T-cell (primary cell): ENCODE measurements at places on chromosomes 2 and 18.

DNA sequence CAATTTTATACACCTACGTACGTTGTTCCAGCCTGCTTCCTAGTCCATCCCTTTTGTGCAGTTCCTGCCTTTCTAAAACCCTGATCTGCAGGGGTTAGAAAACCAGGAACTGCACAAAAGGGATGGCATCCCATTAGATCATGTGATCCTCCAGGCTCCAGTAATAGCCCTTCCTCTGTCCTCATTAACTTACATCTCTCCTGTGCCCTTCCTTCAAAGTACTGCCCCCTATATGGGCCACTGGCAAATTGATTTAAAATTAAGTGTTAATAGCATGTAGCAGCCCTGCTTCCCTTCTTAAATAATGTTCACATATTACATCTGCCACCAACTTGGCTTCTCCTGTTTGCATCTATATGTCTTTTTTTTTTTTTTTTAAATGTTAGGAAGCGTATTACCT is 61.3 kb upstream of the NXPH2 start:
- DNase-seq: no peak

DNA sequence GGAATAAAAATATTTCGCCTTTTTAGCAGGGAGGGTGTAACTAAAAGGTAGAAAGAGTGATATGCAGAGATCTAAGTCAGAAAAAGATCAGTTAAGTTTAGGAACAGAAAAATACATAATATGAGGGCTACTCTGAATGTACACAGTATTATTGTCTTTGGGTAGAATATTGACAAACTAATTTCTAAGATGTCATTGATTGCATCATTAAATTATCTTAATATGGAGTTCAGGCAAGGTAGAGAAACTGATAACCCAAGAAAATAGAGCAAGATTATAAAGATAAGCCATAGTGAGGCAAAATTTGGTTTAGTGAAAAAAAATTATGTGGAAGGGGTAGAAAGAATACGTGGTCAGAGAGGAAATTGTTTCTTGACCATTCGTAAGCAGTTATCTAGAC is 629.0 kb upstream of the NXPH2 start:
- no peak for DNase-seq

- no peak for DNase-seq
Measured at GRCh38 chr2:225069477-225069876, 27.2 kb upstream of the DOCK10 start.

- DNase-seq: no peak
Measured at GRCh38 chr2:70626254-70626990, 72.8 kb upstream of the TGFA start.

GRCh38 chr2:190859347-190860297 is 21.0 kb upstream of the GLS start:
- DNase-seq: no peak

GRCh38 chr2:236904389-236905263 is 181.1 kb upstream of the COPS8 start:
- no peak for DNase-seq

- DNase-seq: no peak
Measured at GRCh38 chr2:174788291-174788929, 24.1 kb upstream of the CHRNA1 start.

GRCh38 chr2:20512061-20512605 is 65.3 kb downstream of the RHOB start:
- DNase-seq: no peak

GRCh38 chr2:120774557-120775160 is 39.0 kb downstream of the GLI2 start:
- DNase-seq: no peak

GRCh38 chr2:69731147-69731970 is 10.6 kb upstream of the ANXA4 start:
- no peak for DNase-seq

DNA sequence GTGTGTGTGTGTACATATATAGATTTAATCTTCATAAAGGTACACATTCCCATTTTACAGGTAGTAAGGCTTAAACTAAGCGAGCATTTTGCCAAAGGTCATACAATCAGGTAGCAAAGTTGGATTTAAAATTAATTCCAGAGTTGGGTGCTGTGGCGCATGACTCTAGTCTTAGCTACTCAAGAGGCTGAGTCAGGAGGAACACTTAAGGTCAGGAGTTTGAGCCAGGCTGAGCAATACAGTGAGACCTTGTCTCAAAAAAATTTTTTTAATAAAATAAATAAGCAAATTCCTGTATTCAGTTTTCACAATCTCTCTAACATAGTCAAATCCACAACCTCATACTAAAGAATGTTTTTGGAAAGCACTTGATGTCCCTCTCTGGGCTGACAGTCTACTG is 111.5 kb upstream of the LDLRAD4 start:
- DNase-seq: no peak

GRCh38 chr2:144163592-144163991 is 356.3 kb downstream of the ZEB2 start:
- no peak for DNase-seq

- DNase-seq: no peak
Measured at GRCh38 chr2:59938181-59938580, 615.3 kb downstream of the BCL11A start.

DNA sequence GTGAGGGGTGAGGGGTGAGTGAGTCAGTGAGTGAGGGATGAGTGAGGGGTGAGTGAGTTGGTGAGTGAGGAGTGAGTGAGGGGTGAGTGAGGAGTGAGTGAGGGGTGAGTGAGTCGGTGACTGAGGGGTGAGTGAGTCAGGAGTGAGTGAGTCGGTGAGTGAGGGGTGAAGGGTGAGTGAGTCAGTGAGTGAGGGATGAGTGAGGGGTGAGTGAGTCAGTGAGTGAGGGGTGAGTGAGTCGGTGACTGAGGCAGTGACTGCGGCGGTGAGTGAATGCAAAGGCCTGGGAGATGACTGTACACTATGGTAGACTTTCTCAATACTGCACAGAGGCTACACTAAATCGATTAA is 16.6 kb downstream of the THAP4 start:
- no peak for DNase-seq

DNA sequence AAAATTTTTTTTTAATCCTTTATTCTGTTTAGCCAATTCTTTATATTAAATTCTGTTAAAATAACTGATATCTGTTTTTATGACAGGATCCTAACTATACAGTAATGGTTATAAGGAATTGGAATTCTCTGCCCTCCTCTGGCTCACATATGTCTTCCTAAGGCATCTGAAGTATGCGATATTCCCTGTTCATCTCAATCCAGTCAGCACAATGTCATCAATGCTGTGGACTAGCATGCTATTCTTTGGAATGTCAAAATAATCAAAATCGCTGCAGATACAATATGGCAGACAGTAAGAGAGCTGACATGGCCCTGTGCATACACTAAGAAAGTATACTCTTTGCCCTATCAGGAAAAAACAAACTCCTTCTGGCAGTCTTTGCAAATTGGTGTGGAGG is 107.6 kb downstream of the AP1S3 start:
- DNase-seq: no peak

DNA sequence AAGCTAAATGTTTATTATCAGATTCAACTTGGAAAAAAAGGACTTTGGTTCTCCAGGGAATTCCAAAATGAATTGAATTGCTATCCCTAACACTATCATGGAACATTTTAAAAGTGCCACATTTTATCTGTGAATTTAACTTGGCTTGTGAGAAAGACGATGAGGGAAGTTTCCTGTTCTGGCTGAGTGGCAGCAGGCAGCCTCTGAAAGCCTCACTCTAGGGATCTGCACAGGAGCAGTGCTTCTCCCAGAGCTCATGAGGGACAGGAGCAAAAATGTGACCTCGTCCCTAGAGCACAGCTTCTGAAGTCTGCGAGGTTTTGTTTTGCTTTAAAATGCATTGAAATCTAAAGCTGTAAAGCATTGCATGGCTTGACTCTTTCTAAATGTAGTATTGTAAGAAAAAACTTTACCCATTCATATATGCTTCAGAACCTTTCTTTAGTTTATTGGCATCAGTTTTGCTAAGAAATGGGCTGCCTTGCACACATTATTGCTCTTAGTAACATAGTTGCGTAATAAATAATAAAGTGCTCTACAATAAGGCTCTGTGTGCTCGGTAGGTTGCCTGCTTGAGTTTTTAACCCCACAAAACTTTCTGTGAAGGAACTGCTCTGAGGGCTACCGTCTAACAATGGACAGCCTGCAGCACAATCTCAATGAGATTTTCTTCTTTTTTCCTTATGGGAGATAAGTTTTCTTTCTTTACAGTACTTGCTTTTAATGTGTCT is 136.2 kb upstream of the CDCA7 start:
- DNase-seq: no peak

- no peak for DNase-seq
Measured at GRCh38 chr18:79733986-79734770, 54.6 kb downstream of the CTDP1 start.

DNA sequence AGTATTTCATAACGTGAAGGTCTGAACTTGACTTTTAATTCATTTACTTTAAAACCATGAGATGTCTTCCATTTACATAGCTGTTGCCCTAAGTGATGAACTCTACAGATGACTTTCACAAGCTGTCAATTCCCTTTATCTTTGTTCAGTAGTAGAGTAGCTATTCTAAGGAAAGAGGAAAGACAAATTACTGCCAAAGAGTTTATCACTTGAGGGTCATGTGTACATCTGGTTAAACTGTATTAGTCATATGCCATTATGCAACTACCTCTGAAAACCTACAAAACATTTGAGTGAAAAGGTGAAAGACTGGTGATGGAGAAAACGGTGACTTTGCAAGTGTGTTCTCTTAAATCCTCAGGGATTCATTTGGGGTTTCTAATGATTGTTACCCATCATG is 763.9 kb downstream of the TMEM182 start:
- DNase-seq: no peak

DNA sequence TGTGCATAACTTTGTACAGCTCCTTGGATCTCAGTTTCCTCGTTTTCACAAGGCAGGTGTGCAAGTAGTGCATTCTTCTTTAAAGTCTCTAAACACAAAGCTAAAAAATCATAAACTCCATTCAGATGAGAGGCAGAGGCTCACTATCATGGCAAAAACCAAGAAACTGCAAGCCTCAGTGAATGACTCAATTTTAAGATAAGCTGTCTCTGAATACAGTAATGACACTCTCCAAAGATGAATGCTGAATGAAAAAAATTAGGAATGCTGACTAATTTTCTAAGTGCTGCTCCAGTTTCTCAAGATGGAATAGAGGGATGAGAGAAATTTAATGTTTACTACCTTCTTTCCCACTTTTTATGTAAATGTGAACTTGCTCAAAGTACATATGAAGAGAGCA is 17.2 kb downstream of the B4GALT6 start:
- DNase-seq: no peak

DNA sequence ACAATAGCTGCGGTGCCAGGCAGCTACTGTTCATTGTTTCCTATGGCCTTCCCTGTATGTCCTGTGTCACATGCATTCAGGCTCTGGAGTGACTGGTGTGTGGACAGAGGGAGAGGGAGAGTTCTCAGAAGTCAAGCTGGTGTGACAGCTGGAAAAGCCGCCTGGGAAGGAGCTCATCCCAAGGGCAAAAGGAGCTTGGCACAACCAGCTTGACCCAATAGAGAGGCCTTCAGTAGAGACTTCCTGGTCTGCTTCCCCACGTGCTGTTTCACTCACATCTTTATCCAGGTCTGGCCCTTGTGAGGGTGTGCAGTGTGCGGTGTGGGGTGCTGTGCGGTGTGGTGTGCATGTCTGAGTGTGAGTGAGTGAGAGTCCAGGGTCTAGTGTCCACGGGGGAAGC is 11.1 kb upstream of the NT5DC4 start:
- DNase-seq: no peak

DNA sequence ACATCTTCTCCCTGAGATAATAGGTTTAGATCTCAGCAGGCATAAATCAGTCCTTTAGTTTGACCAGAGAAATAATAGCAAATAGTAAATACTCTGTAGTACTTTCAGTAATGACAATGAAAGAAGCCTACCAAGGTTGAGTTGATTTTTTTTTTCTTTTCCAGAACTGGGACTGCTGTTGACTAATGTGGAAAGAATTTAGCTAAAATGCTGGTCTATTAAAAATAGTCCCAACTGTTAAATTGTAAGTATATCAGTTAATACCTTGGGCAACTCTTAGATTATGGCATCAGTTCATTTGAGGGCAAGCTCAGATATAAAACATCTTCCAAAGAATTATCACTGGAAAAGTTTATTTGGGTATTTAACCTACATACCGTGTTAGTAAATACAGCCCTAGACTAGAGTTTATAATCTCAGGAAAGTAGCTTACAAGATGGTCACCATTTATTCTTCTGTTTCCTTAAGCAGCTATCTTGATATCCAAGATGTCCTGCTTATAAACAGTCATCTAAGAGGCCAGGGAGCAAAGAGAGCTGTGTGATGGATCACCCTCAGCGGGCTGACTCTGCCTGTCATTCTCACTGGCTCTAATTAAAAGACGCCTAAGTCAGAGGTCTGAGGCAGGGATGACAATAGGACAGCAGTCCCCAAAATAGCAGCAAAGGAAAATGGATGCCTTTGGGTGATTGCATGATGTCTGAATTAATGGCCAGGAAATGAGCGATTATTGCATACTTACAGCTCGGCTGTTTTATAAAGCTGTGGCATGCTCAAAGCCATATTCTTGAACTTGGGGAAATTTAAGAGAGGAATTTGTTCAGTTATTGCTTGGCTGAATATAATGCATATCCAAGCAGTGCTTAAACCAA is 121.3 kb downstream of the MTX2 start:
- DNase-seq: no peak

- no peak for DNase-seq
Measured at GRCh38 chr2:53941749-53942148, 29.0 kb downstream of the PSME4 start.

GRCh38 chr18:59044855-59045254 is 94.8 kb upstream of the SEC11C start:
- no peak for DNase-seq

DNA sequence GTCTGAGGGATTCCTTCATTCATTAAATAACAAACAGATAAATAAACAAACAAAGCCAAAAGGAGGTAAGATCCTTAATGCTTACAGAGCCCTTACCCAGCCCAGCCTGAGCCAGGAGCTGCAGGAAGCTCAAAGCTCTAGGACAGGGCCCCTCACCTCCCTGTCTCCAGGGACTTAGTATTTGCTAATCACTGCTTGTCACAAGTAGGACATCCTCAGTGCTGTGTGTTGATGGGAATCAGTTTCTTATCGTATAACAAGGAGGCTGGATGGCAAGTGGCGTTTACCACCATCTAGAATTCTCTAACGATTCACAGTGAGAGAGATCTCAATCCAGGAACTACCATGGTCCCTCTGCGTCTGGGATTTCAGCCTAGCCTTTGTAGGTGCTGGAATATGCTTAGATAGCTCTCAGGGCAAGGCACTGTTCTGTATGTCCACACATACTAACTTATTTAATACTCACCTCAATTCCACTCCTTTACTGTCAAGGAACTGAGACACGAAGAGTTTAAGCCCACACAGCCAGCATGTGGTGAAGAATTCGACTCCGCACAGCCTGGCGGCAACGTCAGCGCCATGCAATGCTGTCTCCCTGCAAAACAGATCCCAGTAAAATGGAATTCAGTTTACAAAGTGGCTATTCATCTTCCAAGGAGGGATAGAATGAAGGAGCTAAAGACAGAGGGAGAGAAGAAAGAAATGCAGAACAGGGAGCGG is 164.8 kb downstream of the MYCN start:
- DNase-seq: no peak

DNA sequence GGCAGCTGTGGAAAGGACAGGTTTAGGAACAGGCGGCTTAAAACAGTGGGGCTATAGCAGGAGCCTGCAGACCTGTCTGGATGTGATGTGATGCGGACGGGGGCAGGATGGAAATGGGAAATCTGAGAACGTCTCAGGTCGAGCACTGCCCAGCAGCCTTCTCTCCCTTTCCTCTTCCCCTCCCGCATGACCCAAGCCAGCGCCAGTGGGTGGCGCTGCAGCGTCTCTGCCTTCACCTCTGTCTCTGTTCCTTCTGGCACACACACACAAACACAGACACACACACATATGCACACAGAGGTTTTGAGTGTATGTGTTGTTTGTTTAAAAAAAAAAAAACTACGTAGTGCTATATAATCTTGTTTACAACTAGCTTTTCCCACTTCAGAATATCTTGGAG is 82.0 kb upstream of the SLC66A3 start:
- no peak for DNase-seq
